ENCODE measurements at places on chromosomes 7 and 10.

- no peak for DNase-seq
Observed at GRCh38 chr7:73613954-73614735, 10.2 kb downstream of the MLXIPL start.

DNA sequence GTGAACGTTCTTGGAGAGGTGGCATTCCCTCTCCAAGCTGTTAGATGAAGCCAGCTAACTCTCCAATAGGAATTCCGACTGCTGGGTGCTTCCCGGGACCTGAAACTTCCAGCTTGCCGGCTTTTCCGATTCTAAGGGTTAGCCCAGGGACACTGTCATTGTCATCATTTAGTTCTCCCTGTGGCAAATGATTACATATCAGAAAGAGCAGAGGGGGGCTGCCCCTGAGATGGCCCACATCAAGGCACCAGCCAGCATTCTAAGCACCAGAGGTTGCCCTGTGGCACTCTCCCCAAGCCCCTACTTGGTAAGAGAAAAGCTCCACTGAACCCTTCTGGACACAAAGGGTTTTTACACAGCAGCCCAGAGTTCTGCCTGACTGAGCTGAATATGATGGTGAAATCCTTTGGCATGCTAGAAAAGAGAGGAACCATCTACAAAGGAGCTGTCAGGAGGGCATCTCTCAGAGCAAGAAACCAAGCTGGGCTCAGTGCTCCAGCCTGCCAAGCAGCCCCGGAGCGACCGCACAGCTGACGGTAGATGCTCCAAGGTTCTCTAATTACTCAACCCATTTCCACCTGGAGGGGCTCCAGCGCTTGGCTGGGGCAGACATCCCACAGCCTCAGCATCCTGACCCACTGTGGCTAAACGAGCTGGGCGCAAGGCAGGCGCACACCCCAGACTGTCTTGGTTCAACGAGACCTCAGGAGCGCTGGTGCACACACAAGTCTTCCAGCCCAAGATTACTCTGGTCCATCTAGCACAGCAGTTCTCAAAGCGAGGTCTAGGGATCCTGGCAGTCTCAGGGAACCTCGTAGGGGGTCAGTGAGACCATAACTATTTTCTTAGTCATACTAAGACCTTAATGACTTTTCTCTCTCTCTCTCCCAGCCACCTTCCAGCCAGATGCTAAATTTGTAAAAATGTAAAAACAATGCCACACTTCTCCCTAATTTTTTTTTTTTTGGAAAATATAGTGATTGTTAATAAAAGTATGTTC lies 160.5 kb downstream of the GFRA1 start:
- no peak for DNase-seq

DNA sequence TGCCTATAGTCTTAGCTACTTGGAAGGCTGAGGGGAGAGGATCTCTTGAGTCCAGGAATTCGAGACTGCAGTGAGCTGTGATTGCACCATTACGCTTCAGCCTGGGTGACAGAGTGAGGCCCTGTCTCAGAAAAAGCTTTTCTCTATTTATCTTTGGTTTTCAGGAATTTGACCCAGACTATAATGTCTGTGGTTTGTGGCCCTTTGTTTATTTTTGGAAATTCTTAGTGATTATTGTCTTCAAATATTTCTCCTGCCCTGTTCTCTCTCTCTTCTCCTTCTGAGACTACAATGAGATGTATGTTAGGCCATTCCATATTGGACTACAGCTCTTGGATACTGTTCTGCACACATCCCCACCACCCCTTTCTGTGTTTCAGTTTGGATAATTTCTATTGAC lies 4.7 kb downstream of the MUC12 start:
- no peak for DNase-seq

- DNase-seq = no peak
Observed at GRCh38 chr7:2100278-2101208, 132.2 kb downstream of the MAD1L1 start.

- DNase-seq = no peak
Observed at GRCh38 chr7:47322731-47323130, 259.2 kb downstream of the TNS3 start.

- no peak for DNase-seq
Observed at GRCh38 chr7:45080265-45080957, 8.4 kb downstream of the NACAD start.

DNA sequence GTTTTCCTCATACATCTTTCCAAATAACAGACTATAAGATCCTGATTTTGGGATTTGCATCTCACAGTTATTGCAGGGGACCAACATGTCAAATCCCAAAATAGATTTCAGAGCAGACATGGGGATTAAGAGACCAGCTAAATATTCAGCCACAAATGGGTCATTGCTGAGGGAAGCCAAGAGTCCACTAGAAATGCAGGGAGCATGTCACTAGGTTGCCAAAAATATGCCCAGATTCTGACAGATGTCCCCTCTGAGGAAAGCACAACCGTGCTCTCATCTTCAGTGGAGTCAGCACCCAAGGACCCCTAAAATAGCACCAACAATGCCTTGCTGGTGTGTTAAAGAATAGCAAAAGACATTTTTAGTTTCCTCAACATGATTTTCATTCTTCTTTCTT lies 56.2 kb upstream of the AGK start:
- no peak for DNase-seq

- no peak for DNase-seq
Observed at GRCh38 chr7:16636555-16637101, 8.9 kb downstream of the ANKMY2 start.

- no peak for DNase-seq
Observed at GRCh38 chr10:106082865-106083264, 1081.6 kb downstream of the SORCS1 start.

DNA sequence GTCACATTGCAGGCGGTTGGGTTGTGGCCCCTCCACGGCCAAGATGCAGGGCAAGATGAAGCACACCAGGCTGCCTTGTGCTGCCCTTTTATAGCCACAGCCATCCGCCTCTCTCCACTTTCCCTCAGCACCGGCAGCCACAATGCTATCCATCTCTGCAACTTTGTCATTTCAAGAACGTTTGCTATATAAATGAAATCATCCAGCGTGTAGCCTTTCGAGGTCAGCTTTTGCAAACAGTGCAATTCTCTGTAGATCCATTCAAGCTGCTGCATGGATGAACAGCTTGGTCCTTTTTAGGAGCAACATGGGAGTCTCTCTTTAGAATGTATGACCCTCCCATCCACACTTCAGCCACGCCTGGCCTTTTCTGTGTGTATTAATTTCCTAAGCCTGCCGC lies 6.4 kb upstream of the IL15RA start:
- no peak for DNase-seq

DNA sequence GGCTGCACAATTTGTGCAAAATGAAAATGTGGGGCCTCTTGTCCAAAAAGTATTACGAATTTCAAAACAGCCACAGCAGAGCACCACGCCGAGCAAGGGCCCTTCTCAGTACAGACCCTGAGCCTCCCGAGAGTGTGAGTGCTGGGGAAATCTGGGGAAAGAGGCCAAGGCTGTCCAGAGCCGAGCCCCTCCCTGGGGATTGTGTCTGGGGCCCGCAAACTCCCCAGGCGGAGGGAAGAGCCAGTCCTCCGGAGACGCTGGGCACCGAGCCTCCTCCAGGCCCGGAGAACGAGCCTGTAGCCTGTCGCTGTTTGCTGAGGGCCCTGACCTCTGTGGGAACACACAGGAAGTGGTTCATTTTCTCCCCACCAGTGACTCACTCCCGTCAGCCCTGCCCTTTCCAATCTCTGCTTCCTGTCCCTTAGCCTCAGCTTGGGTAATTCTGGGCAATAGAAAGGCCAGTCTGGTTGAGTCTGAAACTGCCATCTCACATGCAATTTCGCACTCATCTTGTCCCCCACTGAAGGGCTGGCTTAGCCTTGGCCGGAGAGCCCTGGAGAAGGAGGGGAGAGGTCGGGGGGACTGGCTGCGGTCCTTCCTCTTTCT lies 19.5 kb upstream of the GNA12 start:
- peak; percentile 46 for DNase-seq

GRCh38 chr10:84176836-84177474 lies 3.4 kb downstream of the GPR15LG start:
- no peak for DNase-seq

GRCh38 chr10:81548160-81548559 lies 326.8 kb upstream of the NRG3 start:
- no peak for DNase-seq

- no peak for DNase-seq
Observed at GRCh38 chr7:106812027-106812643, 52.9 kb upstream of the PIK3CG start.

- DNase-seq = no peak
Observed at GRCh38 chr7:50940621-50941020, 157.9 kb upstream of the GRB10 start.

GRCh38 chr10:121130382-121130781 lies 279.2 kb downstream of the WDR11 start:
- no peak for DNase-seq

DNA sequence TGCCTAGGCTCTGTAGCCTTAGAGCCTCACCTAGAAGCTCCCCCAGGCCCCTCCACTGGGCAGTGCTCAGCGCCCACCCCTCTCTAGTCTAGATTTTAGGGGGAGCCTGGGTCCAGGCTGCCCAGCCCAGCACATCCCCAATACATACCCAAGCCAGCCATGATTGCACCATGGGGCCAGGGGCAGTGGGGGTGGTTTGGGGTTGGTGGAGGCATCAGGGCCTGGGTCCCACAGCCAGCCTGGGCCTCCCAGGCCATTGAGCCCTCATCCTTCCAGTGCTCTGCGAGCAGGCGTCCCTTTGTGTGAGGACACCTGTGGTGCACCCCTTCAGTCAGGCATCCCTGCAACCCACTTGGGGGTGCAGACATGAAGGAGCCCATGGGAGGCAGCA lies 76.9 kb upstream of the RET start:
- DNase-seq = no peak

- no peak for DNase-seq
Observed at GRCh38 chr10:23643111-23643780, 204.4 kb downstream of the OTUD1 start.

- DNase-seq = no peak
Observed at GRCh38 chr10:43855667-43856210, 207.1 kb upstream of the ZNF32 start.

GRCh38 chr10:124713679-124714255 lies 30.4 kb downstream of the FAM53B start:
- DNase-seq = no peak

Measured in stimulated activated CD8-positive, alpha-beta memory T cell treated with anti-CD3 and anti-CD28 coated beads, Interleukin-7, amount 100 ng/mL, for 1 hour (primary cell).